ENCODE measurements at places on chromosomes 2 and 18. TPM values are rescaled to one million over a fixed set of nuclear protein-coding genes. Genes with fewer than 3 reads are reported as not detected.
A peak's percentile ranks its signal among the peaks of the same experiment; 100 is the strongest.

GRCh38 chr18:31176531-31176930 is 13.9 kb upstream of the DSC1 start:
- DNase-seq: no peak
- H3K4me1 ChIP-seq: no peaks in the 10 kb centered on the region
- H3K27ac ChIP-seq: no peak overlapping the region

- no peak overlapping the region for H3K27ac ChIP-seq
- H3K36me3 ChIP-seq: no peaks in the 10 kb centered on the region
- no peak for DNase-seq
Measured at GRCh38 chr2:82062463-82062862, 1757.9 kb upstream of the LRRTM1 start.

- no peaks in the 10 kb centered on the region for H3K36me3 ChIP-seq
- peak overlapping the region; percentile 62 for H3K4me3 ChIP-seq
- H3K4me1 ChIP-seq: peaks cover 28% of the 10 kb centered on the region
- DNase-seq: no peak
- peak overlapping the region; percentile 93 for H3K27ac ChIP-seq
- no peaks in the 10 kb centered on the region for H3K27me3 ChIP-seq
Measured at GRCh38 chr2:36597003-36597531, 901 bp downstream of the FEZ2 start.

DNA sequence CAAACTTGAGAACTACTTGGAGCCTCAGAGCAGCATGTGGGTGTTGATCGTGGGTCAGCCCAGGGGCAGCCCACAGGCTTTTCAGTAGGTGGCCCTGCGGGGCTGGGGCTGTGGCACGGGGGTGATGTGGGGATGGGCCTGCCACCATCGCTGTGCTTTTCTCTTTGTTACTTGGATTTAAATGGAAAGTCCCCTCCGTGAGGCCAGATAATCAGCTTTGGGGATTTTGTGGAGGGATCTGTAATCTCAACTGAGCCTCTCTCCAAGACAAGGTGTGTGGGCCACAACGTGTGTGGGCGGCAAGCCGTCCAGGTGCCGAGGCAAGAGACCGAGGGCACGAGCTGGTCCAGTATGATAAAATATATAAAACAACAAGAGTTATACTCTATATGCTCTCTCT is 16.7 kb downstream of the COLEC11 start:
- no peak overlapping the region for H3K27ac ChIP-seq
- DNase-seq: no peak
- no peaks in the 10 kb centered on the region for H3K27me3 ChIP-seq

- no peaks in the 10 kb centered on the region for H3K36me3 ChIP-seq
- no peak overlapping the region for H3K4me3 ChIP-seq
- H3K4me1 ChIP-seq: no peaks in the 10 kb centered on the region
- no peak overlapping the region for H3K27ac ChIP-seq
- no peaks in the 10 kb centered on the region for H3K27me3 ChIP-seq
- DNase-seq: no peak
Measured at GRCh38 chr2:212816267-212816666, 277.7 kb upstream of the ERBB4 start.

- no peak for DNase-seq
- H3K27me3 ChIP-seq: no peaks in the 10 kb centered on the region
- no peak overlapping the region for H3K27ac ChIP-seq
- H3K4me3 ChIP-seq: no peak overlapping the region
- peaks cover 11% of the 10 kb centered on the region for H3K4me1 ChIP-seq
Measured at GRCh38 chr2:197871780-197872456, 67.5 kb downstream of the PLCL1 start.

DNA sequence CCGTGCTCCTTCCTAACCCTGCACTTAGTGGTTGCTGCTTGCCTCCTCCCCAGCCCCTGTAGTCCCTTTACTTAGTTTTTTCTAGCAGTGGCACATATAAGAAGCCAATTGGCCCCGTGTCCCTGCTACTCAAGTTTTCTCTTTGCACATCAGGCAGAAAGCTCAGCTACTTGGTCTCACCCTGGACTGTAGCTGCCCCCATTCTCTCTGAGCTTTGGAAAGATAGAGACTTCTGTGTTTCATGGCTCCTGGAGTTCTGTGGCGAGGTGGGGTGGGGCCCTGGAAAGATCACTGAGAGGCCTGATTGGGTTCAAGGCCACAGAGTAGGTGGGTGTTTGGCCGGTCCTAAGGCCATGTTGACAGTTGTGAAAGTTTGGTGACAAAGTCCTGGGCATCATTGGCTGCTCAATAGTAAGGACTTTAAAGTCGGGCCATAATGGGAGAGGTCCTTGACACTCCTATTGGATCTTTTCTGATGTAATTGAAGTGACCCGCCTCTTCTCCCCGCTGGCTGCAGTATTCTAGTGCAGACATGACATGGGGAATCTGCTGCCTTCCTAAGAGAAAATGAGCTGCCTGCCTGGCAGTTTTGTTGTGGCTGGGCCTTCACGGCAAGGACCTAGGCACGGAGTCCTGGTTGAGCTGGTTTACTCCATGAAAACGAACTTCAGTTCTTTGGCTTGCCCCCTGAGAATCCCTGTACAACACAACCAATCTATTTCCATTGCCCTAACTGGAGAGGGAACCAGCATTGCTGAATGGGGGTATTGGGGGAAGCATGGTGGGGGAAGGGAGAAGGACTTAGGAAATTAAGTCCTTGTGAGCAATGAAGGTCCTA is 26.2 kb upstream of the CYP27A1 start:
- no peaks in the 10 kb centered on the region for H3K27me3 ChIP-seq
- no peaks in the 10 kb centered on the region for H3K36me3 ChIP-seq
- no peaks in the 10 kb centered on the region for H3K4me1 ChIP-seq
- H3K27ac ChIP-seq: no peak overlapping the region
- DNase-seq: no peak
- H3K4me3 ChIP-seq: no peak overlapping the region

GRCh38 chr18:75244351-75245313 is 34.0 kb downstream of the TSHZ1 start:
- no peak overlapping the region for H3K4me3 ChIP-seq
- peaks cover 25% of the 10 kb centered on the region for H3K4me1 ChIP-seq
- H3K27me3 ChIP-seq: no peaks in the 10 kb centered on the region
- no peak for DNase-seq

GRCh38 chr2:235278771-235279355 is 215.0 kb upstream of the AGAP1 start:
- H3K27ac ChIP-seq: no peak overlapping the region
- H3K4me1 ChIP-seq: no peaks in the 10 kb centered on the region
- H3K4me3 ChIP-seq: no peak overlapping the region
- H3K27me3 ChIP-seq: no peaks in the 10 kb centered on the region
- no peak for DNase-seq
- H3K36me3 ChIP-seq: no peaks in the 10 kb centered on the region

- DNase-seq: no peak
- H3K27me3 ChIP-seq: no peaks in the 10 kb centered on the region
- no peak overlapping the region for H3K4me3 ChIP-seq
- no peak overlapping the region for H3K27ac ChIP-seq
- no peaks in the 10 kb centered on the region for H3K36me3 ChIP-seq
Measured at GRCh38 chr18:74803117-74803516, 205.4 kb downstream of the ZNF407 start.

DNA sequence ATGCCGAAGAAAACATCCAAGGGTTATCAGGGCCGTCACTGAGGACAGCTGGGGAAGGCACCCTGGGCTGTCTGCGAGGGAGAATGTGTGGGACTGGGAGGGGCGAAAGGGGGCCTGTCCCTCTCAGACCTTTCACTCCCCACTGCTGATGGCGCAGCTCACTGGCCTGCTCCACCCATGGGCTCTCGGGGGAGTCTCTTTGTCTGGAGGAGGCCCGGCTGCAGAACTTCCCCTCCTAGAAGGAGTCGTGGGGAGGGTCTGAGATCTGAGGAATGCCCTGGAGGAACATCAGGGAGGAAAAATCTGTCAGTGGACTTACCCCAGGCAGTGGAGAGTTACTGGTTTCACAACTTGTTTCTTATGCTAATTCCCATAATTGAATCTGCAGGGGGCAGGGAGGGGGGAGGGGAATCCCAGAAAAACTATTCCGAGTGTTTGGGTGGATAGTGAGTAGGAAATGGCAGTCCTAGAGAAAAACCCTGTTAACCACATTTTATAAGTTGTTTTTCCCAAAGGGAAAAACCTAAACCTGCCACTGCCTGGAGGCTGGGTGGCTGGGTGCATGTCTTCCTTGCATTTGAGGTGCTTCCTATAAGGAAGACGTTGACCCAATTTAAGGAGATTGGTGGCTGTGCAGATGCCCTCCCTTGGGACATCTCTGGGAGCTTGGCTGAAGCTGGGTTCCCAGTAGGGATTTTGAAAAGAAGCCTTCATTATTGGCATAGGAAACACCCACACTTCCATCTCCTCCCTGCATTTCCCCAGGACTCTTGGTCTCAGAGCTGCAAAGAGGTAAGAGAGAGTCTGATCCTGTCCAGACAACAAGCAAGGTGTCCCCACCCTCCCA is 11.7 kb upstream of the SEMA4C start:
- H3K27ac ChIP-seq: no peak overlapping the region
- H3K36me3 ChIP-seq: no peaks in the 10 kb centered on the region
- H3K4me1 ChIP-seq: no peaks in the 10 kb centered on the region
- no peaks in the 10 kb centered on the region for H3K27me3 ChIP-seq

GRCh38 chr18:10099539-10100140 is 185.8 kb downstream of the VAPA start:
- no peaks in the 10 kb centered on the region for H3K27me3 ChIP-seq
- no peak overlapping the region for H3K27ac ChIP-seq
- H3K36me3 ChIP-seq: no peaks in the 10 kb centered on the region
- H3K4me3 ChIP-seq: no peak overlapping the region

GRCh38 chr18:5095239-5095638 is 101.8 kb downstream of the AKAIN1 start:
- no peaks in the 10 kb centered on the region for H3K27me3 ChIP-seq
- no peak for DNase-seq
- H3K4me1 ChIP-seq: no peaks in the 10 kb centered on the region
- H3K27ac ChIP-seq: no peak overlapping the region
- H3K4me3 ChIP-seq: no peak overlapping the region
- no peaks in the 10 kb centered on the region for H3K36me3 ChIP-seq

GRCh38 chr2:168961450-168962229 is 60.5 kb downstream of the G6PC2 start:
- H3K4me1 ChIP-seq: no peaks in the 10 kb centered on the region
- no peaks in the 10 kb centered on the region for H3K36me3 ChIP-seq
- peak; percentile 67 for DNase-seq
- no peak overlapping the region for H3K4me3 ChIP-seq
- H3K27ac ChIP-seq: no peak overlapping the region

GRCh38 chr18:26046419-26047077 is 43.9 kb downstream of the SS18 start:
- H3K27me3 ChIP-seq: no peaks in the 10 kb centered on the region
- no peak overlapping the region for H3K27ac ChIP-seq
- DNase-seq: no peak
- H3K4me3 ChIP-seq: no peak overlapping the region
- H3K4me1 ChIP-seq: no peaks in the 10 kb centered on the region

- H3K27ac ChIP-seq: no peak overlapping the region
- no peaks in the 10 kb centered on the region for H3K27me3 ChIP-seq
- no peak overlapping the region for H3K4me3 ChIP-seq
- H3K36me3 ChIP-seq: no peaks in the 10 kb centered on the region
- H3K4me1 ChIP-seq: peaks cover 16% of the 10 kb centered on the region
Measured at GRCh38 chr2:85564144-85564563, 2.9 kb upstream of the GGCX start.

DNA sequence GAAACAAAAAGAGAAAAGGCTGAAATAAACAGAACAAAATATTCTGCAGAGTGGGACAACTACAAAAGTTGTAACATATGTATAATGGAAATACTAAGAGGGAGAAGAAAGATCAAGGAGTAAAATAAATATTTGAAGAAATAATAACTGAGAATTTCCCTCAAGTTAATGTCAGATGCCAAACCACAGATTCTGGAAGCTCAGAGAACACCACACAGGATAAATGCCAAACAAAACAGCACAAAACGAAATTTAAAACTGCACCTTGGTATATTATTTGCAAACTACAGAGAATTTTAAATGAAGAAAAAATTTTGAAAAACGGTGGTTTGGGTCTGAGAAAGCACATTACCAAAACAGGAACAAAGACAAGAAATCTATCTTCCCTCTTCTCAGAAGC is 1588.9 kb upstream of the TMEFF2 start:
- no peaks in the 10 kb centered on the region for H3K4me1 ChIP-seq
- no peaks in the 10 kb centered on the region for H3K27me3 ChIP-seq
- DNase-seq: no peak
- no peak overlapping the region for H3K27ac ChIP-seq

DNA sequence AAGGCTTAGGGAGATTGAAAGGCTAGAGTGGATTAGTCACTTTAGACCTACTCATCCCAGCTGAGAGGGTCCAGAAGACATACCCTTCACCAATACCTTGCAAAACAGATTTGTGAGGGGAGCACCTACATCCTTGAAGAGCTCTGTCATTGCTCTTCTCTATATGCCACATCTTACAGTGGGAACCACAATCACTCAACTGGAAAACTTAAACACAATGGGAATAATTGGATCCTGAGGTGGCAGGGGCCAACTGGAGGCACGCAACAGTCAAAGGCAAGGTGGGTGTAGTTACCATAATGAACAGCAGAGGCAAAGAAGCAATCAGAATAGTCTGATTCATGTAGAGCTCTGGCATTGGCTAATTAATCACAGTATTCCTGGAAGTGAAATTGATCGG is 35.4 kb downstream of the PDE1A start:
- no peak overlapping the region for H3K27ac ChIP-seq
- DNase-seq: no peak
- H3K4me3 ChIP-seq: no peak overlapping the region

DNA sequence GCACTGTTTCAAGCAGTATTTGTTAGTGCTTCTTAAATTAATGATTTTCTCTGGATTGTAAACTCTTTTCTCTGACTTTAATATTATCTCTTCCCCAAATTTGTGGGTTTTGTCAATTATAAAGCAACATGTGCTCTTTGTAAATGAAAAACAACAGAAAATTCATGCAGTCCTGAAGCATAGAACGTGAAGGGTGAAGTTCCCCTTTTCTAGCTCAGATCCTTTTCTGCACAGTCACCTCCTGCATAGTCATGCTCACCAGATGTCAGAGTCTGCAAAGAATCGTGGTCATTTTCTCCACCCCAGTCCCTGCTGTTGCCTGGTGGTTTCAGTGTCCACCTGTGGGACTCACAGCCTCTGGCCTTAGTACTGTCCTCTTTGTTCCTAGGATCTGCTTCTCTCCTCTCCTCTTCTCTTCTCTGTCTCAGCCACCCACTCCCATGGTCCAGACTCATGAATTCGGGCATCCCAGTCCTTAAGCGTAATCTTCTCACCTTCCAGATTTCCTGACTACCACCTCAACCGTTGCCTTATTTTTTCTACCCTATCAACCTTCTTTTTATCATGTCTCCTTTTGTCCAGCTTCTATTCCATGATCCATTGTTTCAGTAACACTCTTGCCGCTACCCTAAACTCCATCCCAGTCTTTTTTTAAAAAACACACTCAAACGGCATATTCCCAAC is 229.1 kb downstream of the RTP5 start:
- H3K4me3 ChIP-seq: no peak overlapping the region
- H3K27ac ChIP-seq: no peak overlapping the region
- H3K4me1 ChIP-seq: peaks cover 12% of the 10 kb centered on the region
- no peaks in the 10 kb centered on the region for H3K36me3 ChIP-seq

GRCh38 chr2:105072039-105072438 is 34.2 kb downstream of the MRPS9 start:
- no peak overlapping the region for H3K4me3 ChIP-seq
- H3K27ac ChIP-seq: no peak overlapping the region
- H3K4me1 ChIP-seq: no peaks in the 10 kb centered on the region
- DNase-seq: no peak
- H3K36me3 ChIP-seq: no peaks in the 10 kb centered on the region
- H3K27me3 ChIP-seq: no peaks in the 10 kb centered on the region

The IL36RN gene
- total RNA-seq: not detected

The ALK gene
- 0.26 TPM for total RNA-seq

The CCDC138 gene
- total RNA-seq: 9.6 TPM

The HOXD12 gene
- not detected for total RNA-seq

The NXPH2 gene
- total RNA-seq: not detected

The TUBB8B gene
- not detected for total RNA-seq

The SPTBN1 gene
- total RNA-seq: 195 TPM

The LRRTM4 gene
- total RNA-seq: 0.33 TPM

The IFIH1 gene
- total RNA-seq: 12.5 TPM

Data from body of pancreas (tissue), 4 donors.